ENCODE measurements at places on chromosomes 1 and 21. TPM values are rescaled to one million over a fixed set of nuclear protein-coding genes. Genes with fewer than 3 reads are reported as not detected.

GRCh38 chr1:191016765-191017164 is 539.1 kb upstream of the BRINP3 start:
- no peaks in the 10 kb centered on the region for H3K4me1 ChIP-seq
- H3K4me3 ChIP-seq: no peak overlapping the region
- no peaks in the 10 kb centered on the region for H3K36me3 ChIP-seq
- no peak for DNase-seq

DNA sequence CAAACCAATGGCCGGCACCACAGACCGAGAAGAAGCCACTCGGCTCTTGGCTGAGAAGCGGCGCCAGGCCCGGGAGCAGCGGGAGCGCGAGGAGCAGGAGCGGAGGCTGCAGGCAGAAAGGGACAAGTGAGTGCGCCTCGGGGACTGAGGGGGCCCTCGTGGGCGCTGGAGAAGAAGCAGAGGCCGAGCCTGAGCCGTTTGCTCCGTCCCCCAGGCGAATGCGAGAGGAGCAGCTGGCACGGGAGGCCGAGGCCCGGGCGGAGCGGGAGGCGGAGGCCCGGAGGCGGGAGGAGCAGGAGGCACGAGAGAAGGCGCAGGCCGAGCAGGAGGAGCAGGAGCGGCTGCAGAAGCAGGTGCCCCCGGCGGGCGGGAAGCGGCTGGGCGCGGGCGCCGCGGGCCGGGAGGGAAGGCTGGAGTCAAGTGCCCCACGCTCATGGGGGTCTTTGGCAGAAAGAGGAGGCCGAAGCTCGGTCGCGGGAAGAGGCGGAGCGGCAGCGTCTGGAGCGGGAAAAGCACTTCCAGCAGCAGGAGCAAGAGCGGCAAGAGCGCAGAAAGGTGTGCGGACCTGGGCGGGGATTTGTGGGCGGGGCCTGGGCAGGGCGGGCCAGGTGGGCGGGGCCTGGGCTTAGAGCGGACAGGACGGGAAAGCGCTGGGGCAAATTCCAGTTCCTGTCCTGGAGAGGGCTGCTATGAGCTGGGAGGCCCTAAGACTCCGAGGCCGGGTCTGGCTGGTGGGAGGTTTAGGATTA is 22.7 kb downstream of the MAP7D1 start:
- H3K27me3 ChIP-seq: no peaks in the 10 kb centered on the region
- H3K36me3 ChIP-seq: peaks cover 45% of the 10 kb centered on the region
- no peak for DNase-seq
- H3K4me1 ChIP-seq: no peaks in the 10 kb centered on the region

GRCh38 chr1:6918186-6918924 is 133.1 kb downstream of the CAMTA1 start:
- peaks cover 28% of the 10 kb centered on the region for H3K27me3 ChIP-seq
- no peaks in the 10 kb centered on the region for H3K36me3 ChIP-seq
- no peak for DNase-seq
- no peak overlapping the region for H3K27ac ChIP-seq

DNA sequence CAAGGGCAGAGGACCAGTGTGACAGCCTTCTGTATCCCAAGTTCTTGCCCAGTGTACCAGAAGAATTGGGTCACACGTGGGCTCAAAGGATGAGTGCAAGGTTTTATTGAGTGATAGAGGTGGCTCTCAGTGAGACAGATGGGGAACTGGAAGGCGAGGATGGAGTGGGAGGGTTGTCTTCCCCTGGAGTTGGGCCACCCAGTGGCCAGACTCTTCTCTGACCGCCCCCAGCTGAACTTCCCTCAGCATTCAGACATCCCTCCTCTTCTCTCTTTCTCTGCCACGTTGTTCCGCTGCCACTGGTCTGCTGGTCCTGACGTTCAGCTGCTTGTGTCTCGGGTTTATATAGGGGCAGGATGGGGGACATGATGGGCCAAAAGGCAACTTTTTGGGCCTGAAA is 150.1 kb upstream of the IVNS1ABP start:
- H3K4me1 ChIP-seq: no peaks in the 10 kb centered on the region
- no peaks in the 10 kb centered on the region for H3K27me3 ChIP-seq
- no peak overlapping the region for H3K4me3 ChIP-seq
- no peaks in the 10 kb centered on the region for H3K36me3 ChIP-seq
- DNase-seq: no peak

GRCh38 chr1:105544475-105544874 is 1512.0 kb upstream of the PRMT6 start:
- H3K27ac ChIP-seq: no peak overlapping the region
- DNase-seq: no peak
- no peak overlapping the region for H3K4me3 ChIP-seq
- no peaks in the 10 kb centered on the region for H3K27me3 ChIP-seq
- H3K4me1 ChIP-seq: no peaks in the 10 kb centered on the region

GRCh38 chr21:36602735-36603134 is 96.2 kb upstream of the SIM2 start:
- DNase-seq: no peak
- H3K4me3 ChIP-seq: no peak overlapping the region
- no peaks in the 10 kb centered on the region for H3K4me1 ChIP-seq
- peaks cover 41% of the 10 kb centered on the region for H3K27me3 ChIP-seq
- H3K36me3 ChIP-seq: no peaks in the 10 kb centered on the region

GRCh38 chr1:15758953-15759661 is 512 bp downstream of the FBLIM1 start:
- peaks cover 13% of the 10 kb centered on the region for H3K4me1 ChIP-seq
- H3K27me3 ChIP-seq: no peaks in the 10 kb centered on the region
- H3K4me3 ChIP-seq: no peak overlapping the region
- DNase-seq: no peak
- peaks cover 12% of the 10 kb centered on the region for H3K36me3 ChIP-seq

- peak overlapping the region; percentile 91 for H3K27ac ChIP-seq
- H3K4me1 ChIP-seq: no peaks in the 10 kb centered on the region
- no peaks in the 10 kb centered on the region for H3K27me3 ChIP-seq
- no peak for DNase-seq
- peaks cover 6% of the 10 kb centered on the region for H3K36me3 ChIP-seq
- H3K4me3 ChIP-seq: peak overlapping the region; percentile 86
These were observed 373.1 kb upstream of the CXADR start for GRCh38 chr21:17139696-17140095.

DNA sequence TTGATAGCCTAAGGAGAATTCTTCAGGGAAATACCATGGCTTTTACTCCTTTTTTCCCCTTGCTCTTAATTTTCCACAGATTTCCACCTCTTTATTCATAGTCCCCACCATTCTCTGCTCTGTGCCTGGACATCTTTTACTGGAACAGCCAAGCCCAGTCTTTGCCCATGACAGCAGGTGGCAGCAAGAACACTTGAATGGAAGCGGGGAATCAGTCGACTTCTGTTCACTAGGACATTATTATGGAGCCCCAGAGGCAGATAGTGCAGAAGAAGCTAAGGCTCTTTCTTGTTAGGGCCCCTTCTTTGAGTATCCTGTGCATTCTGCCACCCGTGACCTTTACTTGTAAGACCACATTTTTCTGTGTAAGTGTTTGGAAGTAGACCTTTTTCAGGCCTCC is 6.3 kb downstream of the OR14I1 start:
- DNase-seq: peak; percentile 43
- H3K27me3 ChIP-seq: no peaks in the 10 kb centered on the region
- no peak overlapping the region for H3K4me3 ChIP-seq
- no peaks in the 10 kb centered on the region for H3K4me1 ChIP-seq
- no peaks in the 10 kb centered on the region for H3K36me3 ChIP-seq

DNA sequence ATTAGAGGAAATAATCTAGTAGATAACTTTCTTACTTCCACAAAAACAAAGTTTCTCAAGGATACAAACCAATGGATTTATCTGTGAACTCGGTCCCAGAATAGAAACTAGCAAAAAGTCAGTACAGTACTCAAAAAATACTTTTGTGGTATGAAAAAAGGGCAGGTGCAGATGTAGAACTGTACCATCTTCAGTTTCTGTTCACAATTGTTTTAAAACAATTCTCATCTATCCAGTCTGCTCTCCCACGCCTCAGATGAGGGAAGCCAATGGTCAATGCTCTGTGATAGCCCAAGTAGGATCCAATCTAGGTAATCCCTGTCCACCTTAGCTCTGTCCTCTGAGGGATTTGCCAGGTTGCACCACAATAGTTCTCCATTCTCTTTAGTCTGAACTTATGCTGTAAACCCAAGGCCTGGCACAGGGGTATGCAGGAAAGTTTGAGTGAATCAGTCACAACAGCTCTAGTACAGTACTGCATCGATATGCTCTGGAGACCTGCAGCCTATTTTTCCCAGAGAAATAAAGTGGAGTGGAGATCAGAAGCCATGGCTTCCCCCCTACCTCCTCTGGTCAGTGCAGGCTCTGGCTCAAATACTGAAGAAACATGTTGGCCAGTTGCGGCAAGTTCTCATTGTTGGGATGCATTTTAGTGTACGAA is 1.4 kb downstream of the KTI12 start:
- peak overlapping the region; percentile 93 for H3K27ac ChIP-seq
- H3K4me1 ChIP-seq: peaks cover 30% of the 10 kb centered on the region
- DNase-seq: no peak
- H3K36me3 ChIP-seq: peaks cover 39% of the 10 kb centered on the region

- H3K4me3 ChIP-seq: no peak overlapping the region
- H3K36me3 ChIP-seq: no peaks in the 10 kb centered on the region
- no peaks in the 10 kb centered on the region for H3K4me1 ChIP-seq
- H3K27me3 ChIP-seq: peaks cover 10% of the 10 kb centered on the region
- no peak overlapping the region for H3K27ac ChIP-seq
These were observed 39.4 kb upstream of the DYNLT5 start for GRCh38 chr1:66712839-66713238.

- H3K27ac ChIP-seq: peak overlapping the region; percentile 53
- H3K36me3 ChIP-seq: peaks cover 7% of the 10 kb centered on the region
- peaks cover 33% of the 10 kb centered on the region for H3K4me1 ChIP-seq
- no peak overlapping the region for H3K4me3 ChIP-seq
- DNase-seq: peak; percentile 31
- no peaks in the 10 kb centered on the region for H3K27me3 ChIP-seq
These were observed 95.6 kb downstream of the CD58 start for GRCh38 chr1:116474921-116475849.

DNA sequence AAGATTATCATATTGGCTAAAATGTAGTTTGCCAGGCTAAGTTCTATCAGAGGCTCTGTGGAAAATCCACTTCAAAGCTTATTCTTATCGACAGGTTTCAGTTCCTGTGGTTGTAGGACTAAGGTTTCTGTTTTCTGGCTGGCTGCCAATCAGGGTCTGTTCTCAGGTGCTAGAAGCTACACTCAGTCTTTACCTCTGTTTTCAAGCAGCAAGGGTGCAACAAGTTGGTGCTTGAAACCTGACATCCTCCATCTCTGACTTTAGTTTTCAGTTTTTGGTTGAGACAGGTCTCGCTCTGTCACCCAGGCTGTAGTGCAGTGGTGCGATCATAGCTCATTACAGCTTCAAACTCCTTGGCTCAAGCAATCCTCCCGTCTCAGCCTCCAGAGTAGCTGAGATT is 15.3 kb upstream of the TMCO2 start:
- no peaks in the 10 kb centered on the region for H3K4me1 ChIP-seq
- peaks cover 15% of the 10 kb centered on the region for H3K36me3 ChIP-seq
- no peaks in the 10 kb centered on the region for H3K27me3 ChIP-seq
- H3K4me3 ChIP-seq: no peak overlapping the region

DNA sequence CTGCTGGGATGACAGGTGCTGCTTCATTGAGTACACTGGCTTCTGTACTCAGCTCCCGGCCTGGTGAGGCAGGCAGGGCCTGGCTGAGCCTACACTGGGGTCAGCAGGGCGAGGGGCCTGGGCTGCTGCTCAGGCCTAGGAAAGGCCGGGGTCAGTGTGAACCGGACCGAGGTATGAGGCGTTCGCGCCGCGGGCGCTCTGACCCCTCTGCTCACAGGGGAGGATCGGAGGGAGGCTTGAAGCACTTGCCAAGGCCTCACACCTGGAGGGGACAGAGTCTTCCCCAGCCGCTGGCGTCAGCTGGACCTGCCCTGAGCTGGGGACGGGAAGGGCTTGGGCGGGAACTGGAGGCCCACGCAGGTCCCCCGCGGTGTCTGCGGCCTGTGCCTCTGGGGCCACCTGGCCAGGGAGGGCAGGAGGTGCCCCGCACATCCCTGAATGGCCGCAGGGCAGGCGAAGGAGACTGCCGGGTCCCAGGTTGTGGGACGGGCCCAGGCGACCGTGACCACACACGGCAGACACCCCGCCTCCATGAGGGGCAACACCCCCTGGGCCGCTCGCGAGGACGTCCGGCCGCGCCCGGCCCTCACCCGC is 466 bp downstream of the PEX10 start:
- peak overlapping the region; percentile 82 for H3K4me3 ChIP-seq
- peak; percentile 39 for DNase-seq
- peaks cover 23% of the 10 kb centered on the region for H3K4me1 ChIP-seq
- H3K36me3 ChIP-seq: peaks cover 67% of the 10 kb centered on the region
- H3K27me3 ChIP-seq: no peaks in the 10 kb centered on the region

DNA sequence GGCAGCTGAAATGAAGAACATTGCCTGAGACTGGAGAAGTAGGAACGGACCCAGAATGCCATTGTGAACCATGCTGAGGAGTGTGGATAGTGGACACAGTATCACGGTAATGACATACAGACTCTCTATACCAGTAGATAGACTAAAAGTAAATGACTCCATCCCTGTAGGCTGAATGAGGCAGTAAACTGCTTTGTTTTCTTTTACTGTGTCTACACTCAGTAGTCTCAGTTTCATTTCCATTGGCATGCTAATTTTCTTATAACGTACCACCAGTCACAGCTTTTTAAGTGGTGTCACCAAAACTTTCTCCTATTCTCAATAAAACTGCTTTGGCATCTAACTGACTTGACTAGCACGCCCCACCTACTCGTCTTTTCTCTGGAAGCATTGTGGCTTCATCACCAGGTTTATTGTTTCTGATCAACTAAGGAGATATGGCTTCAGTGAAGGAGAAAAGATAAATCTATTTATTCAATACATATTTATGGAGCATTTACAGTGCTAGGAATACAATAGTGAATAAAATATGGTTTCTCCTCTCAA is 8.4 kb upstream of the ZNF697 start:
- no peaks in the 10 kb centered on the region for H3K36me3 ChIP-seq
- DNase-seq: no peak
- no peaks in the 10 kb centered on the region for H3K27me3 ChIP-seq
- H3K27ac ChIP-seq: no peak overlapping the region
- H3K4me1 ChIP-seq: peaks cover 23% of the 10 kb centered on the region

- H3K27me3 ChIP-seq: no peaks in the 10 kb centered on the region
- DNase-seq: no peak
- no peaks in the 10 kb centered on the region for H3K36me3 ChIP-seq
- no peak overlapping the region for H3K4me3 ChIP-seq
- H3K4me1 ChIP-seq: no peaks in the 10 kb centered on the region
- H3K27ac ChIP-seq: no peak overlapping the region
These were observed 146.7 kb downstream of the TRABD2B start for GRCh38 chr1:47850451-47850850.

CELA3B gene
- not detected for total RNA-seq

EFNA3 gene
- total RNA-seq: 1.7 TPM

WNT3A gene
- total RNA-seq: not detected

PLA2G2A gene
- total RNA-seq: not detected

PTPN14 gene
- total RNA-seq: 72.4 TPM

MROH9 gene
- not detected for total RNA-seq

TRIM67 gene
- total RNA-seq: 0.09 TPM

KCND3 gene
- total RNA-seq: not detected

PDC gene
- not detected for total RNA-seq

ASAP3 gene
- total RNA-seq: 3.5 TPM

TMEM69 gene
- total RNA-seq: 31.7 TPM

NRDC gene
- 176 TPM for total RNA-seq

PIGR gene
- 367 TPM for total RNA-seq
